Stimulated activated naive CD4-positive, alpha-beta T cell treated with Interleukin-2 at 50 U/mL for 16 hours (primary cell): ENCODE measurements at places on chromosomes 6 and 20.

DNA sequence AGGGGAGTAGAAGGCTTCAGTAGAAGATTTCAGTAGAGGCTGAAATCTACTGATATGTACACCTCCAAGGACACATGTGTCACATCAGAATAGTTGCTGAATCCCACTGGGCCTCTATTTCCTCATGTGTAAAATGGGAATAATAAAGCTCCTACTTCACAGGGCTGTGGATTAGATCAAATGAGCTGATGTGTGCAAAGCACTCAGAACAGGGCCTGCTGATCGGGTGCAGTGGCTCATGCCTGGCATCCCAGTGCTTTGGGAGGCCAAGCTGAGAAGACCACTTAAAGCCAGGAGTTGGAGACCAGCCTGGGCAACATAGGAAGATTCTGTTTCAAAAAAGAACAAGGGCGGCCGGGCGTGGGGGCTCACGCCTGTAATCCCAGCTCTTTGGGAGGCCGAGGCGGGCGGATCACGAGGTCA, 8.1 kb upstream of the AP5S1 start:
- no peak for DNase-seq

- no peak for DNase-seq
Observed at GRCh38 chr20:34753706-34754461, 49.7 kb downstream of the TP53INP2 start.

GRCh38 chr20:24957326-24958016, 8.4 kb downstream of the CST7 start:
- no peak for DNase-seq

DNA sequence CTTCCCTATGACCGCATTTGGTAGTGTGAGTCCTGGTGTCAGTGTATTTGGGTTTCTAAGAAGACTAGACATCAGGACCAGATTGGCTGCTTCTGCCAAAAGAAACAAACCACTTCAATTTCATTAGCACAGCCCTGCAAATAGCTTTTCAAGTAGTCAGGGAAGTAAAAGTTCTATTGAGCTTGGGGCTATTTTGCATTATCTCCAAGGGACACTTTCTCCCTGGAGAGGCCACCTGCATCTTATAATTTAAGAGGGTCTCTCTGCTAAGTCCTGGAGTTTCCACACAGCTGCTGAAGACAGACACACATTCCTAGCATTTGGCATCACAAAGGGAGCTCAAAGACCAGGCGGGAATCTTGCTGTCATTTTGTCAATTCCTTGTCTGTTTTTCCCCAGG, 141.2 kb downstream of the BMP2 start:
- no peak for DNase-seq

GRCh38 chr6:14660806-14661579, 543.4 kb downstream of the CD83 start:
- DNase-seq: peak; percentile 22

DNA sequence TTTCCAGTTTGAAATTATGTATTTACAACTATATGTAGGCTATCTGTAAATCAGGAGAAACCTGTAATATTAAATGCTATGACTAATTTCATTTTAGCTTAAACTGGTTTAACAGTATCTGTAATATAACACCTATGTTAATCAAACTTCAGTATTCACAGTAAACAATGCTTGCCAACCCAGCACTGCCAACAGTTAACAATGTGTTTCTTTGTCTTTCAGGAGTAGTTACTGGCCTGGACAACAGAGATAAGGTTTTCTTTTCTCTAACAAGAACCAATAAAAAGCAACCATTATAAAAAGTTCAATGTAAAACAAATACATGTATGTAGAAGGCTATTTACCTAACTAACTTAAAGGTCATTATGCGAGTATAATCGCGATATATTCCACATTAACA, 158.8 kb downstream of the CDK19 start:
- no peak for DNase-seq

GRCh38 chr6:26149240-26149639, 62.0 kb downstream of the HFE start:
- DNase-seq: no peak
